ENCODE measurements at places on chromosomes 1 and 21.

DNA sequence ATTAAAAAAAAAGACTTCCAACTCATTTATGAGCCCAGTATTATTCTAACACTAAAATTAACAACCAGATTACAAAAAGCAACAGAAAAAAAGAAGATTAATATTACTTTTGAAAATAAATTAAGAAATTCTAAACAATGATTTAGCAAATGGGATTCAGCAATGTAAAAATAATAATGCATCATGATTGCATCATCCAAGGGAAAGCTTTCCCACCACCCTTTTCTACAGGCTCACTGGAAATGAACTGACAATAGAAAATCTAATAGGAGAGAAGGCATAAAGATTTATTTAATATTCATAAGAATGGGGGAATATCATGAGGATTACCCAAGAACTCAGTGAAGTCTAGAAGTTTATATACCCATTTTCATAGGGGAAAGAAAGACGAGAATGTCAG lies 1671.9 kb downstream of the NCAM2 start:
- no peak for DNase-seq

- DNase-seq = no peak
These were observed 181.0 kb downstream of the PTPRU start for GRCh38 chr1:29417147-29417858.

GRCh38 chr1:46400421-46400820 lies 6.3 kb downstream of the FAAH start:
- DNase-seq = no peak

DNA sequence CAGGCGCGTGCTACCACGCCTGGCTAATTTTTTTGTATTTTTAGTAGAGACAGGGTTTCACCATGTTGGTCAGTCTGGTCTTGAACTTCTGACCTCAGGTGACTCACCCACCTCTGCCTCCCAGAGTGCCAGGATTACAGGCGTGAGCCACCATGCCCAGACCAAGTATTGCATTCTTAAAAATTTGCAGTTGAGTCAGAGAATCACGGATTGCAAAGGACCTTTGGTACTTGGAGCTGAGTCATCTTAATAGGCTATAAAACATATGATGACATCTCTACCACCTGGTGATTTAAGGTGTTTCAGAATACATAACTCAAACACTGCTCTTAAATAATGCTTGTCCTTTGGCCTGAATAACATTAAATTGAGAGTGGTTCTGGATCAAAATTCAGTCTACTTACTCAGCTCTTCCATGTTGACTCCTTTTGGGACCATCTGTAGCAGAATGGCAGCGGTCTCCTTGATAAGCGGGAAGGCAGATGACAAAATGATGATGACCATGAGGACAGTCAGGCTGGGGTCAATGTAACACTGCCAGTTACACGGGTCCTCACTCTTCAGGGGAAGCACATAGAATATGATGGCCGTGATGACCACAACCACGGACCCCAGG lies 10.4 kb downstream of the SLC30A10 start:
- DNase-seq = no peak

- DNase-seq = no peak
These were observed 751 bp downstream of the STUM start for GRCh38 chr1:226549094-226549936.

DNA sequence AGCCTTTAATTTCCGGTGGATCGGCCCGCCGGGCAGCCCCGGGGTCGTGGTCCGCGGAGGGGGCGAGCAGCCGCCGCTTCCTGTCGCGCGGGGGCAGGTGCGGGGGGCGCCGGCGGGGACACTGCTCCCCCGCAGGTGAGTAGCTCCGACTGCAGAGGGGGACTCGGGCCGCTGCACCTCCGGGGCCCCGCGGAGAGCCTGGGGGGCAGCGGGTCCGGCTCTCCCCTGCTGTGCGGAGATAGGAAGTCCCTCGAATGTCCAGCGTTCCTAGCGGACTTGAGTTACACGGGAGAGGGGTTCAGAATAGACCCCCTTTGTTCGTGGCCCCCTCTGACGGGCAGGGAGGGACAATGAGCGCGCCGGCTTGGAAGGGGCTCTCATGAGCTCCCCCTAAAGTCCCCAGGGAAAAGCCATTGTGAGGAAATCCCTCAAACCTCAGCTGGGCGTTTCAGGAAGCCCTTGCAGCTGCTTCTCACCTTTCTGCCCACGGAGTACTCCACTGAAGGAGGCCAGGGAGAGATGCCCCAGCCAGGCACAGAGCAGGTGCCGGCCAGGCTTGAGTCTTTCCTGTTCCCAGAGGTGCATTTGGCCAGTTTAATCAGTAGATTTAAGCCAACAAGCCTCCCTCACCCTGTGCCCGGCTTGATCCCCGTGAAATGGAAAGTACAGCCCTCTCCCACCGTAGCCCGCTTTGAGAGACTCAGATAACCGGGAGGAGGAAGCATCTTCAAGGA lies 925 bp downstream of the PDE9A start:
- peak; percentile 12 for DNase-seq

DNA sequence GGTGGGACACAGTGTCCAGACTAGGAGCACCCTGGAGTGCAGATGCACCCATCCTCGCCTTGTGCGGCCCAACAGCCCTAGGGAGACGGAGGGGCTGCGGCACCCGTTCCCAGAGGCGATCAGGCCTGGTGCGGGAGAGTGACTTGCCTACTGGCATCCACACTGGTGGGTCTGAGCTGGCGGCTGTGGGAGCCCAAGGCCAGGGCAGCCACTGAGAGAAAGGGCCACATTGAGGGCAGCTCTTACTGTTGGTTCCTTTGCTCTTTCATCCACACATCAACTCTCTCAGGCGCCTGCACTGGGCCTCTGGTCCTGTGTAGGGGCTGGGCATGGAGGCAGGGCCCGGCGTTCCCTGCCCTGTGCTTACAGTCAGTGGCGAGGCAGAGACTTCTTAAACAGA lies 8.6 kb downstream of the PODN start:
- DNase-seq = no peak

DNA sequence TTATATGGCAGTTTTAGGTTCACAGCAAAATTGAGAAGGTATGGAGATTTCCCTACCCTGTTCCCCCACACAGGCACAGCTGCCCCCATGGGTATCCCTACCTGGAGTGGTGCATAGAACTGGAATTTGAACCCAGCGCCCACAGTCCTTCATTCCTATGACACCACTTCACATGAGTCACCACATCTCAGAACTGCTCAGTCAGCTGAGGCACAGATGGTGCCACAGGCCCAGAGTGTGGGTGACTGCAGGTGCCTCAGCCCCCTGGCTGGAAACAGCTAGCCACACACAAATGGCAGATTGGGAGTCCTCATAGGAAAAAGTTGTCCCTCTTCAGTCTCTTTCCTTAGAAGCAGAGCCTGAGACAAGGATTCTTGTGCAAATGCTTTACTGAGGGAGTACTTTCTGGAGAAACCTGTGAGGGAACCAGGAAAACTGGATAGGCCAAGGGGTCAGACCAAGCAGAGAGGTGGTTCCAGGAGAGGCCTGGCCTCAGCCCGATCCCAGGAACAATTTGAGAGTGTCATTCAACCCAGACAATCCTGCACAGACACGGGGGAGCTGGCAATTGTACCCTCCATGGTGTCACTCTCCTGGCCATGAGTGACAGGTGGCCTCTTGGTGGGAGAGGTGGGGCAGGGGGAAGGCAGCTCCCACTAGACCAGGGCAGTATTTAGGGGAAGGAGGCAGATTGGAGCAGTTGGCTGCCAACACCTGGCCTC lies 6.9 kb downstream of the PLA2G2D start:
- DNase-seq = no peak

- DNase-seq = no peak
These were observed 2.7 kb upstream of the F5 start for GRCh38 chr1:169588785-169589485.

GRCh38 chr1:147504801-147505311 lies 36.4 kb upstream of the BCL9 start:
- DNase-seq = peak; percentile 48

DNA sequence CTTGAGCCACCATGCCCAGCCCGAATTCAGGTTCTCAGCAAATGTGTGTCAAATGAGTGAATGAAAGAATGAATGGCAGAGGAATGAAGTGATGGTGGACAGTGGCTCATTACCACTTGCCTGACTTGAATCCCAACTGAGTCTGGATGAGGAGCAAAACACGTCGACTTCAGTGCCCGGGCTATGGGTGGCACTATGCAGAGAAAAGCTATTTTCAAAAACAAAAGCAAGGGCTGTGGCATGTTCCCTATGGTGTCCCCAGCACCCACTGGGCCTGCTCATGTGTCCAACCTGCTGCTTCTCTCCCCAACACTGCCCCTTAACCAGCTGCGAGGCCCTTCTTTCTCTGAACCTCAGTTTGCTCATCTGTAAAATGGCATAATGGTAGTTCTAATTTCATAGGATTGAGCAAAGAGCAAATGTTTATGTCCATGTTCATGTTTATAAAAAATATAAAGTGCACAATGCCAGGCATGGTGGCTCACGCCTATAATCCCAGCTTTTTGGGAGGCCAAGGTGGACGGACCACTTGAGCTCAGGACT lies 4.3 kb upstream of the MAD2L2 start:
- no peak for DNase-seq

GRCh38 chr1:8241417-8242014 lies 76.4 kb upstream of the SLC45A1 start:
- no peak for DNase-seq

DNA sequence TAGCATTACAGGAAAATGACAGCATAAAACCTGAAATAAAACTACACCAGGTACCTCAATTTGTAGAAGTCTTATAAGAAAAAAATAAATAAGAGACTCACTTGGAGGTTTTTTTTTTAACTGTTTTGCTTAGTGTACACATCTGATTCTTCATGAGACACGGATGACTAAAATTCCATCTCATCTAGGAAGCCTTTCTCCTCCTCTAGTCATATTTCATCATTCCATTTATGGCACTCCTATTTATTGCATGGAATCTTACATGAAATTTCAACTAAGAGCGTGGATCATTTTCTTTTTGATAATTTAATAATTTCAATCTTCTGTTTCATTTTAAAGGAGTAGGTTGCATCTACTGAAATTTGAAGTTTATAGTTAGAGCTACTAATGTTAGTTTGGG lies 1.6 kb upstream of the PTGS2 start:
- DNase-seq = no peak

GRCh38 chr1:11417162-11417561 lies 61.8 kb upstream of the DISP3 start:
- no peak for DNase-seq

DNA sequence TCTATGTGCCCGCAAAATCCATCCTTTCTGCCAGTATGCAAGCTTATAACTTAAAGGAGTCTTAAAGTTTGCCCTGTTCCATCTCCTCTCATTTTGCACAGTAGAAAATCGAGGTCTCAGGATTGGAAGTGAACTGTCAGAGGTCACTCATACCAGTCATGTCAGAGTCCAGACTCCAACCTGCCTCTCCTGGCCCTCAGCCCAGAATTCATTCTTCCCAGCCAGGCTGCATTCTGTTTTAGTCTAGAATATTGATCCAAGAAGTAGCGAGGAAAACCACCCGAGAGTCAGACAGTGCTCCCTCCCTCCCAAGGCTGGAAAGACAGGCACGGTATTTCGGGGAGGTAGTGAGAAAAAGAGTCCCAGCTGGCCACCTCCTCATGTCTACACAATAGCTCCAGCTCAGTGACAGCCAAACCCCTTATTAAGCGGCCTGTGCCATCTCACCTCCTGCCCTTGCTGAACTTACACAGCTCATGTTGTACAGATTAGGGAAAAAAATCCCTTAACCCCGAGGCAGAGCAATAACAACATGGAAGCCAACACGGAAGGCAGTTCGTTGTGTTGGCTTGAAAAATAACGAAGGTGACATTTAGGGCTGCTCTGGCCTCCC lies 89.4 kb downstream of the OMA1 start:
- no peak for DNase-seq

DNA sequence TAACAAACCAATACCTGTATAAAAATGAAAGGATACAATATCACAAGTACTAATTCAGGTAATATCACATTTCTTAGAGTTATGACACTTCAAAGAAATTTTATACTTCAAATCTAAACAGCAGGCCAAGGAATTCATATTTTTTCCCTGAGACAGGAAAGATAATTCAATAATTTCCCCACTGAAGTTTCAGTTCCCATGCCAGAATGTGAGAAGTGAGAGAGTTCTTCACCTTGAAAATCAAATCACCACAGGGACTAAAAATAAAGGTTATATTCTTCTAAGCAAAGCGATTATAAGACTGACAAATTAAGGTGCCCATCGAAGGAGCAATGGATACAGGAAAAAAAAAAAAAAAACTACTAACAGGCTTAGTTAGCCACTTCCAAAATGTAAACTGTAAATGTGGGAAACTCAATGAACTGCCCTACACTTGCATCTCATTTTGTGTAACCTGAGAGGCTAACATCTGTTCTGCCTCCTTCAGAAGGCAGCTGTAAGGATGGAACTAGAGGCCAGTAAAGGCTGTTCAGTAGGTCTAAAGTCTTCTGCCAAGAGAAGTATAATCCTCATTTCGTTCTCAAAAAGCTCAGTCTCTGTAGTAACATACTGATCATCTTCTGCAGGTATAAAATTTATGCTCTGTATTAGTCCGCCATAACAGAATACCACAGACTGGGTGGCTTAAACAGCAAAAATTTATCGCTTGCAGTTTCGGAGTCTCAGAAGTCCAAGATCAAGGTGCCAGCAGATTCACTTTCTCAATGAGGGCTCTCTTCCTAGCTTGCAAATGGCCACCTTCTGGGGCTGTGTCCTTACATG lies 127.8 kb downstream of the RERE start:
- DNase-seq = no peak
